ENCODE measurements at places on chromosomes 1 and 21.

- DNase-seq = no peak
Measured at GRCh38 chr1:184629266-184629665, 125.4 kb downstream of the EDEM3 start.

DNA sequence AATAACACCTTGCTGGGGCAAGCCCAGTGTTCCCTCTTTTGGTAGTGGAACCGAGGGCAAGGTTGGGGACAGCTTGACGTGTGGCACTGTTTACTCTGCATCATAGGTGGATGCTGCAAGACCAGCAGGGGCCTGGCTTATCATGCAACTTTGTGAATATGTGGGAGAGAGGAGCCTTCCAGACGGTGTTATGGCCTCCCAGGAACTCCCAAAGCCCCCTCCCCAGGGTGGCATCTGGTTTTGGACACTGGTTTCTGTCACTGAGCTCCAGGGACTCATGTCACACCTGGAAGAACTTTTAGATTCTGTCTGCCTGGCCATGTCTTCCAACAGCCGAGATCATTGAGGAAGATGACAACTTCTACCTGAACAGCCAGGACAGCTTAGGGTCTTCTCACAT is 1.4 kb upstream of the TLR5 start:
- peak; percentile 54 for DNase-seq

GRCh38 chr1:182668521-182669054 is 15.8 kb downstream of the RGS8 start:
- no peak for DNase-seq

GRCh38 chr1:180137776-180138175 is 16.9 kb upstream of the QSOX1 start:
- no peak for DNase-seq

DNA sequence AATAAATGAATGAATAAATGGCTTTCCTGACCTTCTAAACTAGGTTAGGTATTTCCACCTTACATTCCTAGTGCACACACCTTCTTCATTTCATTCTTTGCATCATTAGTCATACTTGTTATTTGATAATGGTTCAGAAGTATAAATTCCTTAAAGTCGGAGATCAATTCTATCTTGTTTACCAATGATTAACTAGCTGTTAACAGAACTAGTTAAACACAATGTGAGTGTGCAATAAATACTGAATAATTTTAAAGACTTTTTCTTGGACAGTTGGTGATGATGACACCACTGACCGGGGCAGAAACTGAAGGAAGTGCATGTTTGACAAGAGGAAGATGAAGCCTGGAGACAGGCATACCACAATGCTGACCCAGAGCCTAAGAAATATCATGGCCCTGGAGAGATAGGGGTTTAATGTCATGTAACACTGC is 207.1 kb upstream of the DEPDC1 start:
- DNase-seq = no peak

DNA sequence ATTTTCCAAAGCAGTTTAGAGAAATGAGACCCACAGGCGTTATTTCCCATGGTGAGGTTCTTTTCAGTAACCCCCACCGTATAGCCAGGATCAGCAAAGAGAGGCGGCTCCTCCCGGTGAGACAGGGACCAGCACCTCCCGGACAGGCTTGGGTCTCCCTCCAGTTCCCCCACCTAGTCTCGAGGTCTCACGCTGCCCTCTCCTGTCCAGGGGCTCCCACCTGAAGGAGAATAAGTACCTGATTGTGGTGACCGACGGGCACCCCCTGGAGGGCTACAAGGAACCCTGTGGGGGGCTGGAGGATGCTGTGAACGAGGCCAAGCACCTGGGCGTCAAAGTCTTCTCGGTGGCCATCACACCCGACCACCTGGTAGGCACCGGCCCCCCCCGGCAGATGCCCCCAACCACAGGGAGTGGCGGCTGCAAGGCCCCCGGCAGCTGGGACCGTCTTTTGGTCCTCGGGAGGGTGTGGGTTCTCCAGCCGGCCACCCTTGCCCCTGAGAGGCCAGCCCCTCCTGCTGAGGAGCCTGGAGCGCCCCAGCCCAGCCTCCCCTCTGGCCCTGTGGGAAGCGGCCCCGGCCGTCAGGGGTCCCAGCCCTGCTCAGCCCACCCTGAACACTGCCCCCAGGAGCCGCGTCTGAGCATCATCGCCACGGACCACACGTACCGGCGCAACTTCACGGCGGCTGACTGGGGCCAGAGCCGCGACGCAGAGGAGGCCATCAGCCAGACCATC is 4.9 kb downstream of the COL6A1 start:
- DNase-seq = no peak

DNA sequence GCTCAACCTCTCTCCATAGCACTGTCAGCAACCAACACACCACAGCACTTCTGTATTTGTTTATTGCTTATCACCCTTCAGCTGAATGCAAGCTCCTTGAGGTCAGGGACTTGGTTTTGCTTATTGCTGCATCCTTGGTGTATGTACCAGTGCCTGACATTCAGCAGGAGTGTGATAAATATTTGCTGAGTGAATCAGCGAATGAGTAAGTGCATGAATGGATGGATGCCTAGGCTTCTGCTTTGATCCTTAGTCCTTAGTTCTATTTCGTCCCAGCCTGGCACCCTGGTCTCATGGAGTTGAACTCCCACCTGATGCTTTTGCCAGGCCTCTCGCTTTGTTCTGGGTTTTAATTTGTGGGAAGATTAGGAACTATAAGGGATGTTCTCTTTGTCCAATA is 88.2 kb downstream of the ZSCAN20 start:
- DNase-seq = no peak

- peak; percentile 25 for DNase-seq
Measured at GRCh38 chr1:34398916-34399275, 222.2 kb downstream of the C1orf94 start.

GRCh38 chr1:7495962-7496361 is 275.1 kb upstream of the VAMP3 start:
- DNase-seq = no peak

GRCh38 chr1:65420590-65421350 is at the start of the genes LEPR and LEPROT:
LEPR (plus strand) TSS chr1:65420668; CDS start chr1:65565566, 144,898 bp downstream.
LEPROT (plus strand) TSS chr1:65420668; CDS start chr1:65420725, 57 bp downstream.
- DNase-seq = no peak

DNA sequence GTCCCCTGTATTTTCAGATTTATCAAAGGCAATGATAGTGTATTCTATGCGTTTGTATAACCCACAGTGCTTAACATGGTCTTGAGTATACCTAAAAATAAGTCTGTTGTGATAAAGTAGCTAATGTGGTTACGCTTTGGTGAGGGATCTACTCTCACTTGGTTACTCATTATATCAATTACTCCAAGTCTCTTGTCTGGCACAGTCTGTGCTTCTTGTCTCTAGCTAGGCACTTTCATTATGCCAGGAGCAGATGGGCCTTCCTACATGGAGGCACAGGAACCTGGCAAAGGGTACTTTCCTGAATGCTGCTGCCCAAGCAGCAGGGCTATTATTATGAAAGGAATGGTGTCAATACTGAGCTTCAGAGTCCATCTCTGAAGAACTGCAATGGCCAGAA is 4.2 kb upstream of the PTPN22 start:
- no peak for DNase-seq

- no peak for DNase-seq
Measured at GRCh38 chr1:208074353-208074752, 163.4 kb upstream of the CD34 start.

DNA sequence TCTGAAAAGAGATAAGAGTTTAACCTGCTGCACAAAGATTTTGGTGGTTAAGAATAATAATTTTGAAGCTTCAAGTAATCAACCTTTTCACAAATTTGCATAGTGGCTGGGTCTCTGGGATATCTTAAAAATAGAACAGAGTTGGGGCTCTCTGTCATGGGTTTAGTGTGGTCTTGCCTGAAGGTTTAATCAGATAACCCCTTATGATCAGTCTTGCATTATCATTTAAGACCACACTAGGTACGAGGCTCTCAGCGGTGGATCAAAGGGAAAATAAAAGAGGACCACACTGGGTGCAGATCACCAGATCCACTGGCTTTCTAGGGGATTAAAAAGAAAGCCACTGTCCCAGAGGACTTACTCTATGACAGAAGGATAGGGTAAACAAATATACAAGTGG is 19.5 kb downstream of the LRRC8C start:
- DNase-seq = no peak

- peak; percentile 86 for DNase-seq
Measured at GRCh38 chr1:234730770-234731568, 121.0 kb upstream of the IRF2BP2 start.

DNA sequence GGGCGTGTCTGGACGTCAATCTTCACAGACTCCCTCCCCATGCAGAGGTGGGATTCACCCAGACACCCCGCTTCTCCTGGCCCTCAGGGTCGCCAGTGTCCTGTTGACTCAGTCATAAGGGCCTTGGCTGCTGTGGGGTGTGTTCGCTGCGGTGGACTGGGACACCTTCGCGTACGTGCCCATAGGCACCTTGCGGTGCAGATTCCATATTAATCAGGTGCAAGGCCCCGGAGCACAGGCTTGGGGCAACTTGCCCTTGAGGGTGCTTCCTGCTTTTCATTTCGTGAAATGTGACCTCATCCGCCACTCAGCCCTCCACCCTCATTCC is 398 bp upstream of the SLC30A10 start:
- DNase-seq = no peak

DNA sequence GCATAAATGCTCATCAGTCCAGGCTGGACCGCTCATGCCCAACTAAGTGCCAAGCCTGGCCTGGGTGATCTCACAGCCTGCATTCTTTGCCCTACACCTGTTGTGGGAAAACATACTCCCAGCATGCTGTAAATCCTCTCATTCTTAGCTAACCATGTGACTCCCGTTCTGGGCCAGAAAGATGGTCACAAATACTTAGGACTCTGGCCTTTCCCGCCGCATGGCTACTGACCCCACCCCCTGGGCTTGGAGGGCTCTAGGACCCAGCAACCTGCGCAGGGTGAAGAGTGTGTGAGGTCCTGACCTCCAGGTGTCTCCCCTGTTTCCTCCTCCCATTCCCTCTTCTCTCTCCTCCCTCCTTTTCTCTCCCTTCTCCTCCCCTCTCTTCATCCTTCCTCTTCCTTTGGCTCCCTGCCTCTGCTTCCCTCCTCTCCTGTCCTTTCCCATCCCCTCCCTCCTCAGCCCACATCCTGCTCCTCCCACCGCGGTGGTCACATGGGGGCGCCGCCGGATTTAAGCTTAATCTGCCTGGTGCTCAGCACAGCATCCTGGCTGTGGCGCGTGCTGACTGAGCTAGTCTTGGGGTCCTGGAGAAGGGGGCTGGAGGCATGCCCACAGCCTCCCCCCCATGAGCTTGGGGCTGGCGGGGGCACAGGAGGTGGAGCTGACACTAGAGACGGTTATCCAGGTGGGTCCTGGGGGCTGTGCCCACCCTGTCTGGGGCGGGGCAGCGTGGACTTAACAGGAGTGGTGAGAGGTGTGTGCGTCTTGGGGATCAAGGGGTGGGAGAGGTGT is at the start of gene CROCC:
CROCC (plus strand) TSS at position 541 of the 795 bp plus-strand sequence; CDS start at position 629, 88 bp downstream.
- DNase-seq = peak; percentile 84

GRCh38 chr21:17003763-17004373 is 509.0 kb upstream of the CXADR start:
- DNase-seq = no peak

GRCh38 chr1:156002188-156002911 is 18.4 kb downstream of the SSR2 start:
- DNase-seq = no peak

DNA sequence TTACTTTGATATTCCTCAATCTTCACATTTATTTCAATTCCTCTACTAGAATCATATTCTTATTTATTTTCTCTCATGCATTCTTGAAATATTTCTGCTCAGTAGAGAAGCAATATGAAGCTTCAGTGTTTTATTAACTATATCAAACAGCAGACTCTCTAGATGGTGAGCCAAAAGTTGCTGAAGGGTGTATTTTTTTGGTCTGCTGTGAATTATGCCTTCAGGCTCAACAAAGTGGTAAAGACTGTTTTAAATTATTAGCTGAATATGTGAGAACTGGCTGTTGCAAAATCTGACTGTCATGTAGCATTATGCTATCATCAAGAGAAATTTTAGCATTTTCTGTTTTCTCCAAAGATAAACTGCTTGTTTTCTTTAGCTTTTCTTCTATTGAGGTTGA is 24.9 kb upstream of the CDC42BPA start:
- DNase-seq = no peak

- DNase-seq = peak; percentile 90
Measured at GRCh38 chr1:39845569-39846566, 37.4 kb downstream of the TRIT1 start.

DNA sequence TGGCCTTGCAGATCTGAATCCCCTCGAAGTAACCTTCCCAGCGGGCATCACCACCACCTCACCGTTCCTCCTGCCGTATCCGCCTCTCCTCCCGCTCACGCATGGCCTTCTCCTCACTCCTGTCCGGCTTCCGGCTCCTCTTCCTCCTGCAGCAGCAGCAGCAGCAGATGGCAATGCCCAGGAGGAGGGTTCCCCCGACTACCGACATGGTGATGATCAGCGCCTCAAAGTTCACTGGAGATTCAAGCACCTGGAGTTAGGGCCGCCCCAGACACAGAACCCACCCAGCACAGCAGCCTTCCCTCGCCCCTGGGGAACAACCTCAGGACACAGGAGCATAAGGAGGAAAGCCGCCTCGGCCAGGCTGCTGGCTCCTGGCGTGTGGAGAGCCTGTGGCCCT is 17.4 kb downstream of the PTTG1IP start:
- DNase-seq = no peak

Data from activated CD4-positive, alpha-beta T cell treated with anti-CD3 and anti-CD28 coated beads, Interleukin-2, amount 10 ng/mL, durations not matched to agents 24 days and 14 days (primary cell).